BJ (cell line): ENCODE measurements at places on chromosomes 11 and 22.

DNA sequence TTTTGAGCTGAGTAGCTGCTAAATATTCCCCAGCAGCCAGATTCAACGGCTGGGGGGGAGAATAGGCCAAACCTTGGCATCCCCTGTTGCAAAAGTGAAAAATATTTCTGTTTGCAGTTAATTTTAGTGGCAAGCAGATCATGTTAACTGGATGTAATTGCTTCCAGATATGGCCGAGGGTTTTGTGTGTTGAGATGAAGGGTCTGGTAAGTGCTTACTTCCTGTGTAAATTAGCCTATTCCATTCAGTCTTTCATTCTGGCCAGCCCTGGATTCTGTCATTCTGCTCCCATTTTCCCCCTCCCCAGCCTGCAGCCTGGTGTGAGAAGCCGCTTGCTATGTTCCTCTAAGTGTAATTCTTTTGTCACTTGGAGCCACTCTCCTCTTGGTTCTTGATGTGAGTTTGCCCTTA, 17.4 kb downstream of the ZBTB16 start:
- no peak for DNase-seq

DNA sequence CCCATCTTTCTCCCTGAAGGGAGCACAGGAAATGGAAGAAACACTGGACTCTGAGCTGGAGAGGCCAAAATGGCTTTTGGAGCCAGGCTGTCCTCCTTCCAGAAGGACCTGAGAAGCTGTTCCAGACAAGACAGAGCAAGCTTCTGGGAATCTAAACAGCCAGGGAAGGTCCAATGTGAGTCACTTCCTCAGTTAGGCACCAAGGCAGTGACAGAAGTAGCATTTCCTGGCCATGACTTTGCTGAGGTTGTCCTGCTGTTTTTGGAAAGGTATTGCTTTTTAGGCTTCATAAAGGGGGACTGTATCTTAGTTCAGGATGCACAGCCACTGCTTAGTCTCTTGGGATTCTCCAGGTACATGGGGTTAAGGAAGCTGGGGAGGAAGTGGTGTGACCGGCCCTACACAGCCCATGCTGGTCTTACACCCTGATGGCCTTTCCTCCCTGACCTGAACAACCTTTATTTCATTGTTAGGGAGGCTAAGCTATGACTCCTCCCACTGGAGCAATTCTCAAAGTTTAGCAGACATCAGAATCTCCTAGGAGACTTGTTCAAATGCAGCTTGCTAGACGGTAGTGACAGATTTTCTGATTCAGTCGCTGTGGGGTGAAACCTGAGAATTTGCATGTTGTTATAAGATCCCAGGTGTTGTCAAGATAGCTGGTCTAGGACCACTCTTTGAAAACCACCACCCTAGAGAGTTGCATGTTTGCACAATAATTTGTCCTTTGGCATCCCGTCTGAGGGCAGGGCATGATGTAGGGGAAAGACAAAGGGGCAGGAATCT, 6.8 kb upstream of the INSC start:
- DNase-seq, result no peak

DNA sequence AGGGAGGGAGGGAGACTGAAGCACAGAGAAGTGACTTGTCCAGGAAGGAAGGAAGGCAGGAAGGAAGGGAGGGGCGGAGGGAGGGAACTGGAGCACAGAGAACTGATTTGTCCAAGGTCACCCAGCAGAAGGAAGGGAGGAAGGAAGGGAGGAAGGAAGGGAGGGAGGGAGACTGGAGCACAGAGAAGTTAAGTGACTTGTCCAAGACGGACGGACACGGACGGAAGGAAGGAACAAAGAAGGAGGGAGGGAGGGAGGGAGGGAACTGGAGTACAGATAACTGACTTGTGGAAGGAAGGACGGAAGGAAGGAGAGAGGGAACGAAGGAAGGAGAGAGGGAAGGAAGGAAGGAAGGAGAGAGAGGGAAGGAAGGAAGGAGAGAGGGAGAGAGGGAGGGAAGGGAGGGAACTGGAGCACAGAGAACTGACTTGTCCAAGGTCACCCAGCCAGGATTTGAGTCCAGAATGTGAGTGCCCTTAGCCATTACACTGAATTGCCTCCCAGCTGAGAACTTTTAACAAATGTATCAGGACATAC, 1.5 kb downstream of the SLC35F2 start:
- DNase-seq, result no peak

DNA sequence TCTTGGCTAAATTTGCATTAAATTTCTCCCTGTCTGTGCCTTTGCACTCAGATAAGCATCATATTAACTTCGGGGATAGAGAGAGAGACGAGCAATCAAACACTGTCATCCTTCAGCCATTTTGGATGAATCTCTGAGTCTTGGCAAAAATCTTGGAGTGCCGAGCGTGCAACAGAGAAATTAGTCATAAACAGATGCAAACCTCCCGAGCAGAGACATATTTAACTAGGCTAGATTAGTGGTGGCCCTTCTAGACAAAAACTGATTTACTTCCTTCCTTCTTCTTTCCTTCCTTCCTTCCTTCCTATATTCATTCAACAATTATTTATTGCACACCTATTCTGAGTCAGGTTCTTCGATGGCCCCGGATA, 114.4 kb upstream of the BLID start:
- no peak for DNase-seq

GRCh38 chr11:36292311-36292722, 3.1 kb upstream of the COMMD9 start:
- no peak for DNase-seq

- no peak for DNase-seq
Observed at GRCh38 chr11:62044639-62045121, 77.2 kb upstream of the FTH1 start.

DNA sequence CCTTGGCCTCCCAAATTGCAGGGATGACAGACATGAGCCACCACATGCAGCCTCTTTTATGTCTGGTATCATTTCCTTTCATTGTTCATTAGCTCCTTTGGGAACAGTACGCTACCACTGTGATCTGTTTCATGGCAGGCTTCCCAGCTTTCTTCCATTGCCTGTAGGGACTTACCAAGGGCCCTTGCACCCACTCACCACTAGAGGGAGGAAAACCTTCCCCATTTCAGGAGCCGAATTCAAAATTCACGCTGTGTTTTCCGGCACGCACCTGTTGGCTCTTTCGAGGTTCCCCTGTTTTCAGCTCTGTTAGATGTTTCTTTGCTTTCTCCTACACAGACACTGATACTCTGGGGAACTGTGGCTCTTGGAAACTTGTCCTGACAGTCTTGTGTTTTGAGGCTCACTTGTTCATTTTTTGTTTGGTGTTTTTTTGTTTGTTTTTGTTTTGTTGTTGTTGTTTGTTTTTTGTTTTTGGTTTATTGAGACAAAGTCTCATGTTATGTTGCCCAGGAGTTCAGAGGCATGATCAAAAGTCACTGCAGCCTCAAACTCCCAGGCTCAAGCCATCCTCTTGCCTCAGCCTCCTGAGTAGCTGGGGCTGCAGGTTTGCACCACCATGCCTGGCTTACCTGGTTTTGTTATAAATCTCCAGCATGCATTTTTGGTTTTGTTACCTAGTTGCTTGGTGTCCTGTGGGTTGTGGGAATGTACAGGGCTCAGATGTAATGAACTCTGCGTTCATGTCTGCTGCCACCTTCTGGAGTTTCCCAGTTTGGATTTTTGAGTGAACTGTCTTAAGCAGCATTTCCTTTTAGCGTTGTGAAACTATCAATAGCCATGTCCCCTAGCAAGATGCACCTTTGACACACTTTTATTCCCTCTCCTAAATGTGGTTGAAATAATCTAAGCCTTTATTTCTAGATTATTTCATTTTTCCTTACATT, 2.3 kb downstream of the KRTAP5-11 start:
- DNase-seq, result no peak

DNA sequence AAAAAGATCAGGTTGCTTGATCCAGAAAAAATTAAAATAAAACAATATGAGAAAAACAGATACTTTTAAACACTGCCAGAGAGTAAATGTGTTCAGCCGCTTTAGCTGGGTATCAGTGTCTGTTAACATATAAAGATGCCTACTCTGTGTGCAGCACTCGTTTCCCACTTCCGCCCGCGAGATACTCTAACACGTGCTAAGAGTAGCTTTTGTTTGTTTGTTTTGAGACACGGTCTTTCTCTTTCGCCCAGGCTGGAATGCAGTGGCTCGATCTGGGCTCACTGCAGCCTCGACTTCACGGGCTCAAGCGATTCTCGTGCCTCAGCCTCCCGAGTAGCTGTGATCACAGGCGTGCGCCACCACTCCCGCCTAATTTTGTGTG, 531 bp upstream of the MEN1 start:
- DNase-seq, result no peak

- peak; percentile 82 for DNase-seq
Observed at GRCh38 chr22:18056161-18056666, 21.6 kb upstream of the PEX26 start.

GRCh38 chr11:64656862-64657261, 65.8 kb downstream of the SLC22A12 start:
- no peak for DNase-seq

DNA sequence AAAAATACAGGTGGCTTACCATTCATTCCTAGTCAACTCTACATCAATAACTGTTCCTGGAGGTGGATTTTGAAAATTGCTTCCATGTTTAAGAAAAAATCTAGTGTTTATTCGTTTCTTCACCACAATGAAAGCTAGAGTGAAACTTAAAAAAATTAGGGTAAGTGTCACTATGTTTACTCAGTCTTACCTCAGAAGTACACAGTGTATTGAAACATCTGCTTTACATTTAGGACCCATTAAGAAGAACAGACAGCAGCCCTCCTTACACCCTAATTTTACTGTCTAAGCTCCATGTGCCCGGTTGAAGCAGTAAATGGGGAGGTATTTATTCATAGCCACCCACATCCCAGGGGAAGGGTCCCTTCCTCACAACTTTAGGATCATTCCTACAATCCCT, 51.4 kb downstream of the PIWIL3 start:
- no peak for DNase-seq
